ENCODE measurements at places on chromosomes 2 and 18.

- no peak for DNase-seq
Measured at GRCh38 chr2:108222261-108222660, 17.5 kb upstream of the SULT1C3 start.

GRCh38 chr2:37671816-37672103 is 318 bp upstream of the CDC42EP3 start:
- no peak for DNase-seq

GRCh38 chr2:100470182-100470581 is at the start of gene NMS:
NMS (plus strand) TSS chr2:100470482; CDS start chr2:100470489, 7 bp downstream.
- DNase-seq, result no peak

GRCh38 chr2:217827430-217828201 is 175.2 kb downstream of the TNS1 start:
- DNase-seq, result no peak

GRCh38 chr18:30991397-30991796 is 51.1 kb downstream of the DSC3 start:
- DNase-seq, result no peak

GRCh38 chr2:67674668-67675067 is 277.5 kb downstream of the ETAA1 start:
- DNase-seq, result no peak

DNA sequence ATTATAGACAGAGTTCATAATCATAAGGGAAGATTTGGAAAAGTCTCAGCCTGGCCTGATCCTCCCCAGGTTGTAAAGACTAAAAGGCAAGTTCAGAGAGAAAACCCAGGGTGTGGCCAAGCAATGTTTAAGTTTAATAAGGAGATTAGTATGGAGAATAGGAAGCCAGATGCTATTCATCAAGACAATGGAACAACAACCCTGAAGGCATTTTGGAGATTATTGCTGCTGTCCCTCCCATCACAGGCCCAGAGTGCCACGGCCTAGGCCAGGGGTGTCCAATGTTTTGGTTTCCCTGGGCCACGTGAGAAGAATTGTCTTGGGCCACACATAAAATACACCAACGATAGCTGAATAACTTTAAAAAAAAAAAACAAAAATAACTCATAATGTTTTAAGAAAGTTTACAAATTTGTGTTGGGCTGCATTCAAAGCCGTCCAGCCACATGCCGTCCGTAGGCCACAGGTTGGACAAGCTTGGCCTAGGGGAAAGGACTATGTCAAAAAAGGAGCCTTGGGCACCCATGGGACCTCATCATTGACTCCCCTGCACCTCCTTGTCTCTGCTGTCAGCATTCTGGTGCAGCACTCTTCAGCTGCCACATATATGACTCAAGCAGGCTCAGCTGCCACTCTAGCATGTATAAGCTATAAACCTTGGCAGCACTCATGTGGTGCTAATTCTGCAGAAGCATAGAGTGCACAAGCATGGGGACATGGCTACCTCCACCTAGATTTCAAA is 20.8 kb downstream of the DPP4 start:
- DNase-seq, result no peak

DNA sequence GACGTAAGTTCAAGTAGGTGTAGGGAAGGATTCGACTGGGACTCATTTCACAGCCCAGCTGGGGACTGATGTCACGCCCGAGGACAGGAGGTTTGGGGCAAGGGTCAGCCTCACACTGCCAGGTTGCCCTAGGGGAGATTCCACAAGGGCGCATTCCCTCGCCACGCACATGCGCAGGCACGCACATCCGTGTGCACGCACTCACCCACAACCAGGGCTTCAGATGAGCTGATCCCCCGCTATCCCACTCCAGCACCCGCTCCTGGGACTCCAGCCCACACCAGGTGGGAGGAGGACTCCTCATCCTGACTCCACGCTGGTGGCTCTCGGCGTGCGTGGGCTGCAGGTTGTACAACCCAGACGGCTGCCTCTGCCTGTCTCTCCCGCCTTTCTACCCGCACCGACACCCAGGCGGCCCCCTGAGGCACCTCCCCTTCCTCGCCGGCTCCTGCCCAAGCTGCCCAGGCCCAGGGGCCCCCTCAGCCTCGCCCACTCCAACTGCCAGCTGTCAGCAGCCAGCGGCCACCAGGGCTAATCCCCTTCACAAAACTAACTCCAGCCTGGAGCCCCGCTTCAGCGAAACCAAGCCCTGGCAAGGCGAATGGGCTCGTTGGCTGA is 47.8 kb upstream of the FOSL2 start:
- no peak for DNase-seq

- DNase-seq, result no peak
Measured at GRCh38 chr2:175612280-175612679, 389.8 kb downstream of the LNPK start.

DNA sequence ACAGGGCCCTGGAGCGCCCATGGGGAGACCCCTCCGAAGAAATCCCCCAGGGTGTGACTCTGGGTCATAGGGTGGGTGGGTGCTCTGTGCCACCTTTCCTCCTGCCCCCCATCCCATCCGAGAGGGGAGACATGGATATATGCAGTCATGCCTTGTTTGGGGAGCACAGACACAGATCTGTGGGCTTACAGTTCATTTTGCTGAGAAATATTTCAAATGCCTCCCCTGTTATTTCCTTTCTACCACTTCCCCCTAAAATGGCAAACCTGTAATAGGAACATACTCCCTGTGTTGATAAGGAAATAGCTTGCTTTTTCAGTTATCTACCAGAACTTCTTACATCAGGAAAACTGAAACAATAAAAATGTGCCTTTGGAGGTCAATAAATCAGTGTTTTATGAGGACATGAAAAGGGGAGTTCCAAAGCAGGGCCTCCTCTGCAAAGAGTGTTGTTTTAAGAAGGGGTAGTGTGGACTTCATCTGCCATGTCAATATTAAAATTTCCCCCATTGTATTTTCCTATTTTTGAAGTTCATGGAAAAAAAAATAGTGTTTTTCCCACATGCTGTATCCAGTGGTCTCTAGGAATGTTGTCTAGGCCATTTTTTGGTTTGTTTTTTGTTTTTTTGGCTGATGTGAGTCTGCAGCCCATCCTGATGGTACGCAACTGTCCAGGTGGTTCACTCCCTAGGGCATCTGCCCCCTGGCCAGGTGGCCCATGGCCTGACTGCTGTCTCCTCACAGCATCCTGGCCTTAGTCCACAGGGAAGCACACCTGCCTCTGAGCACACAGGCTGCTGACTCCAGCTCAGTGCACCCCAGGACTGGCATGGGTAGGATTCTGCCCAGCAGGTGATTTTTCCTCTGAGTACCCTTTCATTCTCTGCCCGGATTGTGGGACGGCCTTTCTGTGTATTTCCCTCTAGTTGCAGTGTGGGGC is 3.7 kb downstream of the TNFRSF11A start:
- DNase-seq, result no peak

DNA sequence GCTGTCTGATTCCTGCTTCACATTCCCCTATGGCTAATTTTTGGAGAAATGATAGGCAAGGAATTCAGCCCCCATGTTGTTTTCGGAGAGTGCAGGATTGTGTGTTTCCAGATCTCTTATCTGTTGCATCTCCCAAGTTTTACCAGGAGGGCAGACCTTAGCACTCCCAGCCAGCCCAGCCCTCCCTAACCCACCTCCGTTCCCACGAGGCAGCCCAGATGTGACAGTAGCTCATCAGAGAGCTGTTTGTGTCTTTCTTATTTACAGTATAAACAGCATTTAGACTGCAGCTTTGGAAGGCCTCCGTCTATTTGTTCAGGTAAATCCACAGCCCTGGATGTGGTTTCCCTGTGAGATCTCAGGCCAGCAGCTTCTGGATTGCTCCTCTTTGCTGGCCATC is 91.6 kb downstream of the THNSL2 start:
- no peak for DNase-seq

DNA sequence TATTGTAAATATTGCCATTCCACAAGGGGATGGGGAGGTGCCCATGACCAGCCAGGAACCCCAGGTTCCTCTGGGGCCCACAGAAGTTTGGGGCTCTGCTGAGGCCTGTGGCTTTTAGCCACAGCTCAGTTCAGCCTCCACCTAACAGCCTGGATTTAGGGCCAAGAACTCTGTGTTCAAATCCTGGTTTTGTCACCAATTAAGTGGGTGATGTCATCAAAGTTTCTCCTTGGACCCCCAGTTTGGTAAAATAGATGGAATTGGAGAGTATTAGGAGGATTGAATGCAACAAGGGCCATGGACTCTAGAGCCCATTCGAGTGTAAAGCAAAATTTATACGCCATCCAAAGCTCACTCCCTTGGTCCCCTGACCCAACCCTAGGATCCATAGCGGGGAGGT is 3.2 kb upstream of the FEV start:
- DNase-seq, result no peak

GRCh38 chr2:207847098-207847806 is 77.5 kb upstream of the FZD5 start:
- DNase-seq, result no peak

- no peak for DNase-seq
Measured at GRCh38 chr2:167005096-167005495, 116.8 kb downstream of the XIRP2 start.

- peak; percentile 69 for DNase-seq
Measured at GRCh38 chr2:202178346-202178958, 59.9 kb downstream of the SUMO1 start.

GRCh38 chr2:241425368-241425767 is 69.3 kb downstream of the FARP2 start:
- DNase-seq, result no peak

- DNase-seq, result no peak
Measured at GRCh38 chr2:153169609-153170008, 309.0 kb downstream of the RPRM start.

- no peak for DNase-seq
Measured at GRCh38 chr2:157991932-157992331, 109.7 kb upstream of the UPP2 start.

DNA sequence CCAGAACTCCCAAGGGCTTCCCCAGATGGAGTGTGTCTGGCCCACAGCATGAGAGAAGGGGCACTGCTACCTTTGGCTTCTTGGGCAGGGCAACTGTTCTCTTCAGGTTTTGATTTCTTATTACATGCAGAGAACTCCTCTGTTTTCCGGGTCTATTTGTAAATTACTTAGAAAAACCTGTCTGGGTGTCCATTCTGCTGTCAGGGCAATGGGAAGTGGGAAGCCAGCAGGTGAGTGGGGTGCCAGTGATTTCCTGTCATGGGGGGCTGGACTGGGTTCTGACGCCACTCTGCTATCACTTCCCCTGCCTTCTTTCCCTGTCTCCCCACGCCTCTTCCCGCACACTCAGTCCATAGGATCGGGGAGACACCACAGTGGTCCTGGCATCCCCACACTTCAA is 58.0 kb upstream of the LGALSL start:
- DNase-seq, result no peak

- DNase-seq, result peak; percentile 42
Measured at GRCh38 chr2:74554820-74555531, 456 bp downstream of the DOK1 start.

GRCh38 chr2:180368881-180369280 is 361.8 kb upstream of the CWC22 start:
- no peak for DNase-seq

GRCh38 chr2:28593160-28593755 is 97.4 kb downstream of the PLB1 start:
- no peak for DNase-seq

- DNase-seq, result no peak
Measured at GRCh38 chr18:55110436-55110835, 151.2 kb upstream of the CCDC68 start.

- no peak for DNase-seq
Measured at GRCh38 chr2:74947703-74948102, 10.7 kb upstream of the POLE4 start.

DNA sequence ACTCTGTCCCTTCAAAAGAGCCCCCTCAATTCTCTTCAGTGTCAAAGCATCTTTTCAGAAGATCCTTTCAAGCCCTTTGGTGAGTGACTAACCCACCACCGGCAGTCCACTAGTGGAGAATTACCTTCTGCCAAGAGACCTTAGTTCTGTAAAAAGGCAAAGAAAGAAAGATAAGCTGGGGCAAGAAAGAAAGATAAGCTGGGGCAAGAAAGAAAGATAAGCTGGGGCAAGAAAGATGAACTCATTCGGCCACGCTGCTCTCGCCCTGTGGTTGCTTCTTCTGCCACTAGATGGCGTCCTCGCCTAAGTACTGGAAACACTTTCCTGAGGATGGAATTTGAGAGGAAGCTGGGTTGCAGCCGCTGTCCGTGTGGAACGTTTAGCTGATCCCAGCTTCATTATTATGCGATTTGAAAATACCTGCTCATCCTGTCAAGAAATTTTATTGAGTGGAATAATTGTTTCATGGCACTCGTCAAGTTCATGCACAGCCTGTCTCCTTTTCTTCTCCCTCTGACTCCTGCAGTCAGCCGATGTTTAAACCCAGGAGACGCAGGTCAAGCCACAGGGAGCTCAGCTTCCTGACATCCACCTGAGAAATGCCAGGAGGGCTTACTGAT is 17.3 kb upstream of the ANXA4 start:
- peak; percentile 85 for DNase-seq

DNA sequence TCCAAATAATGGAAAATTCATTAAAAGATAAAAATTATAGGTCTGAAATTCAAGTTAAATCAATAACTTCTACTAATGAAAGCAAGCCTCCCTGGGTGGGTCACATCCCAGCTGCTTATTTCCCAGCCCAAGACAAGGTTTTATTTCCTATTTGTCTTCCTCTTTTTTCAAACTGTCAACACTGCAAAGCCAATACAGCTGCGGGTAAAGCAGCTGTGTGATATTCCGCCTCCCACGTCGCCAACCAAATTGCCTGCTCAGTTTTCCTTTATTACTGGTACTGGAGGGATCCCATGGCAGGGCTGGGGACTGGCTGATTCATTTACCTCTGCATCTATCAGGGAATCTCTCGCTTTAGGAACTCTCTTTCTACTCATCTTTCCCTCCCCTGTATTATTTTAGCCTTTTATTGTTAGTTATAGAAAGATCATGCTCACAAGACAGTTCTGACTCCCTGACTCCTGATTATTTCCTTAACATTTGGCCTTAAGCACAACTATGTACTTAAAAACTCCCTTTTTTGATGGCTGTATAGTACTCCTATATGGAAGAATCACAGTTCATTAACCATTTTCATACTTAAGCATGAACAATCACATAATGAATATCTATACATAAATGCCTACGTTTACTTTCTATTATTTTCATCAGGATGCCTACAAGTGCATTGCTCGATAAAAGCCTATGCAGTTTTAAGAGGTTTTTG is 253.1 kb downstream of the CDCA7 start:
- DNase-seq, result no peak

GRCh38 chr2:238462782-238463396 is 36.2 kb downstream of the ASB1 start:
- peak; percentile 13 for DNase-seq

DNA sequence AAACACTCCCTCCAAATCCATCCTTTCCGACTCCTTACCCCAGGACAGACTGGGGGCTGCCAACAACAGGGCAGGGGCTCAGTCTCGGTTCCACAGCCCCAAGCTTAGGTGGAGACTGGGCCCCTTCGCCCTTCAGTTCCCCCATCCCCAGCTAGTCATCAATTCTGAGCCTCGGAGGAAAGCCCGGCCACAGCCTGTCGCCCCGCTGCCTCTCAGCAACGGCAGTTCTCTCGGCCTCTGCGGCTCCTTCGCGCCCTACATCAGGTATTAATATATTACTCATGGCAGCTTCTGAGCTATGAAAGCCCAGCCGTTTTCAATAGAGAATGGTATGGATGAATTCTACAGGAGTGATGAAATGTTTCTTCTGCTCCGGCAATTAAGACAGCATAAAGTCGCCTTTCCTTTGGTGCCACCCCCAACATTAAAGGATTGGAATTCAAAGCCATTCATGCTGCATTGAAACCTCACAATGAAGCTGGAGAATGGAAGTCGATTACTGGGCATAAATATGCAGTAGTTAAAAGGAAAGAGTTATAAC is 2.8 kb downstream of the HDAC4 start:
- no peak for DNase-seq

- peak; percentile 11 for DNase-seq
Measured at GRCh38 chr2:70472221-70472890, 81.3 kb downstream of the TGFA start.

All from lung (tissue), 17 donors.